ENCODE measurements at places on chromosomes 4 and X.

- no peak for DNase-seq
Measured at GRCh38 chr4:1628892-1629698, 55.0 kb downstream of the FAM53A start.

GRCh38 chr4:158371158-158371557 lies 150.5 kb upstream of the RXFP1 start:
- DNase-seq, result no peak

DNA sequence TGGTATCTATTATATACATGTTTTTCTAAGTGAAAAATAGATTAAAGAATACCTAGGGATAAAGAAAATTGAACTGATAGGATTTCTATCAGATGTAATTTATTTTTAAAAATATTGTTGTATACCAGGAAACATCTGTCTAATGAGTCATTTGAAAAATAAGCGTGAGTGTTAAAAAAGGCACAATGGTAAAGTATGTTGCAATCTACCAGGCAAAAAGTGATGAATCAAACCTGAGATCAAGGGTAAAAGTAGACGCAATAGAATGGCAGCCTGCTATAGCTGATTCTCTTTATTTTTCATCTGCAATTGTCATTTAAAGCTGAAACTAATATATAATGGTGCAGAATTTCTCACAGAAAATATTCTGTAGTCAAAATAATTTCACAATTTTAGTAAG lies 1119.6 kb downstream of the PCDH18 start:
- no peak for DNase-seq

GRCh38 chr4:98514741-98515469 lies 143.5 kb downstream of the TSPAN5 start:
- no peak for DNase-seq

DNA sequence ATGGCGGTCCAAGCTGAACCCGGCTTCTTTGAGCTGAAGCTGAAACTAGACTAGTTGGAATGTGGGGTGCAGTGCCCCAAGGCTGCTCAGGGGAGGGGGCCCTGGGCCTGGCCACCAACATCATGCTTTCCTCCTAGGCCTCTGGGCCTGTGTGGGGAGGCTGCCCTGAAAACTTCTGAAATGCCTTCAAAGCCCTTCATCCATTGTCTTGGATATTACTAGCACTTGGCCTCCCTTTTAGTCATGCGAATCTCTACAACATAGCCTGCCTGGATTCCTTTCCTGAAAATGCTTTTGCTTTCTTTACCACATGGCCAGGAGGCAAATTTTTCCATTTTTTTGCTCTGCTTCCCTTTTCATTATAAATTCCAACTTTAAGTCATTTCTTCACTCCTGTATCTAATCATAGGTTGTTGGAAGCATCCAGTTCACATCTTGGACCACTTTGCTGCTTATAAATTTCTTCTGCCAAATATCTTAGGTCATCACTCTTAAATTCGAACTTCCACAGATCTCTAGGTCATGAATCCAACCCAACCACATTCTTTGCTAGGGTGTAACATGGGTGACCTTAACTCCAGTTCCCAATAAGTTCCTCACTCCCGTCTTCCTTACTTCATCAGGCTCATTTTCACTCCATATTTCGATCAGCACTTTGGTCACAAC lies 103.4 kb downstream of the DDIT4L start:
- DNase-seq, result no peak
